Activated CD4-positive, alpha-beta T cell treated with anti-CD3 and anti-CD28 coated beads for 4 hours (primary cell): ENCODE measurements at places on chromosomes 7 and 10.

GRCh38 chr10:111967116-111967515 lies 216.4 kb downstream of the GPAM start:
- no peak for DNase-seq

GRCh38 chr7:10022957-10023356 lies 950.7 kb upstream of the PHF14 start:
- no peak for DNase-seq

DNA sequence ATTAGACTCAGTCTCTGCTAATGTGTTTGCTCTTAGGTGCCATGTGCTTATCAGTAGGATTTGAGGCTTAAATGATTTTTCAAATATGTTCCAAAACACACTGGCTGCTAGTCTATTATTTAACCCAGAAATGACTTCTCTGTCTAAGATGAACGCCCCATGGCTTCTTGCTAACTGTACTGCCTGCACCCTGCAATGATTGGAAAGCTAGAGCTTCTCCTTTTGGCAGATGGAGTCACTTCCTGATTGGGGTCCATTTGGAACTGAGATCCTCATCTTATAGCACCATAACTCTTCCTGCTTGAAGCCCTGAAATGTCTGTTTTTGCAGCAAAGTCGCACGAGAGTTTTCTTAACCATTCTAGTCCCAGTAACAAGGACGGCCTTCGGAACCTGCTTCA lies 186.5 kb upstream of the ADO start:
- DNase-seq: no peak

- DNase-seq: no peak
Observed at GRCh38 chr7:108454674-108455550, 1.3 kb downstream of the NRCAM start.

GRCh38 chr7:129588268-129588667 lies 23.3 kb upstream of the NRF1 start:
- DNase-seq: no peak

DNA sequence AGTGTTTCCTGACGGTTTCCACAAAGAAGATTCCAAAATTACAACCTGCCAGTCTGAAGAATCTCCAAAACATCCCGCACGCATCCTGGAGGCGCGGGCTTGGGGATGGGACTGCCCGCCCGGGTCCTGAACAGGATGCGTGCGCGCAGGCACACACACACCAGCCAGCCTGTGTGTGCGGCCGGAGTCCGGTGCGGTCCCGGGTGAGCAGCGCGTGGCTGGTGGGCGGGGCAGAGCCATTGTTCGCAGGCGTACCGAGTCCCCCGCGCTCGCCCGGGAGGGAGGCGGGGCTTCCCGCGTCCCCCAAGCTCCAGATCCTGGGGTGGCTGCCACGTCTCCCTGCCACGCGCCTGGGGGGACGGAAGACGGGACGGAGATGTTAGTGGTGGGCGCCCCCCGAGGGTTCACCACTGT lies 675 bp upstream of the SCD start:
- peak; percentile 64 for DNase-seq

- DNase-seq: no peak
Observed at GRCh38 chr7:47651355-47652317, 69.7 kb upstream of the TNS3 start.

GRCh38 chr10:123559823-123560092 lies 106.4 kb upstream of the GPR26 start:
- DNase-seq: no peak

DNA sequence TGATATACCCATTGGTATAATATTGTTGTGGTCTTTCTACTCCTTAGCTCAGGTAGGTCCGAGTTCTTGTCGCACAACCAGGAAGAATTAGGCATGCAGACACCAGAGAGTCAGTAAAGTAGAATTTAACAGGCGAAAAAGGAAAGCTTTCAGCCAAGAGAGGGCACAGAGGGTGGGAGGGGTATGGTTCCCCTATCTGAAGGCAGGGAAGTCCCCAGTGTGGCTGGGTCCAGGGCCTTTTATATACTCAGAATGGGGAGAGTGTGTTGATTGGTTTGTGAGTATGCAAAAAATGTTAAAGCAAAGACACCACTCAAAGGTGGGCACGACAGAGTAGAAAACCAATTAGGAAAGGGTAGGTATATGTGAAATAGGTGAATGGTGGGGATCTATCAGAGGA lies 53.9 kb downstream of the IMMP2L start:
- DNase-seq: no peak

DNA sequence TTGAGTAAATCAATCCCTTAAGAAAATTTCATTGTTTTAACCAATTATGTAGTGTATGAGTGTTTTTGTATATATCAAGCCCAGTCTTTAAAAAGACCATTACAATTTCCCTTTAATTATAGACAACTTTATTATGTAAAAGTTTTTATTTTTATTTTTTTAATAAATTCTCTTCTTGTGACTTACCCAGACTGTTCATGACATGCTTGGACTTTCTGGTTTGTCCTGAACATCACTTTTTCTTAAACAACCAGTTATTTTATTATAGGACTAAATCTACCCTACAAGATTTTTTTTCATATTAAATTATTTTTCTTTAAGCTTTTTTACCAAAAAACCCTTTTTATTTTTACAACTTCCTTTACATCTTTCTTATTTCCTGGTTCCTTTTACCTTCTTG lies 410.4 kb downstream of the ATRNL1 start:
- DNase-seq: no peak

DNA sequence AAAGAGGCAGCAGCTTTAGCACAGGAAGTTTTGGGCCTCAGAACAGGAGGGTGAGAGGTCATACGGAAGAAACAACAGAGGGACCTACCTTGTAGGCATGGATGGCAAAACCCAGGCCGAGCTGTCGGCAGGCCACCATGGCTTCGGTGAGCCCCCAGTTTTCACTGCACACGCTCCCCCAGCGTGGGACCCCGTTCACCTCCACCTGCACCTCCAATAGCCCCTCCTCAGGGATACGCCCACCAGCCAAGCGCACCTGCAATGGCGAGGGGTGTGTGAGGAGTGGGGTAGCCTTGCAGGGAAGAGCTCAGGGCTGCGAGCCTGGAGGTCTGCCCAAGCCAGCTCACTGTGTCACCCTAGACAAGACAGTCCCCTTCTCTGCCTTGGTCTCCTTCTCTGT lies 11.3 kb downstream of the LOXL4 start:
- no peak for DNase-seq

DNA sequence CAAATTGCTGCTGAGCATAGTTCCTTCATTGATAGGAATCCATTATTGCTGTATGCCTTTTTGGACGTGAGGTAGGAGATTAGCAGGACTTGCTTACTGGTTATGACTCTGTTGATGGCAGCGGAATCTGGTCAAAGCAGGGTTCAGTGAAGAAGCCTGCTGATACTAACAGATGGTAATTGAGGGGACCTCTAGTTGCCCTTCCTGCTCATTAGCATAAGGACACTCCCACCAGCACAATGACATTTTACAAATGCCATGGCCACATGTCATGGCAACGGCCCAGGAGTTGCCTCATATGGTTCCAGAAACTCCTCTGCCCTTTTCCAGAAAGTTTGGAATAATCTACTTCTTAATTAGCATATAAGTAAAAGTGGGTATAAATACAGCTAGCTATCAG lies 417.5 kb downstream of the CDC14C start:
- no peak for DNase-seq
